Activated CD4-positive, alpha-beta T cell treated with anti-CD3 and anti-CD28 coated beads, Interleukin-10, Interleukin-2, amounts not matched to agents 100 ng/mL and 50 ng/mL, durations not matched to agents 16 hours and 8 hours (primary cell): ENCODE measurements at places on chromosomes 3 and 15.

DNA sequence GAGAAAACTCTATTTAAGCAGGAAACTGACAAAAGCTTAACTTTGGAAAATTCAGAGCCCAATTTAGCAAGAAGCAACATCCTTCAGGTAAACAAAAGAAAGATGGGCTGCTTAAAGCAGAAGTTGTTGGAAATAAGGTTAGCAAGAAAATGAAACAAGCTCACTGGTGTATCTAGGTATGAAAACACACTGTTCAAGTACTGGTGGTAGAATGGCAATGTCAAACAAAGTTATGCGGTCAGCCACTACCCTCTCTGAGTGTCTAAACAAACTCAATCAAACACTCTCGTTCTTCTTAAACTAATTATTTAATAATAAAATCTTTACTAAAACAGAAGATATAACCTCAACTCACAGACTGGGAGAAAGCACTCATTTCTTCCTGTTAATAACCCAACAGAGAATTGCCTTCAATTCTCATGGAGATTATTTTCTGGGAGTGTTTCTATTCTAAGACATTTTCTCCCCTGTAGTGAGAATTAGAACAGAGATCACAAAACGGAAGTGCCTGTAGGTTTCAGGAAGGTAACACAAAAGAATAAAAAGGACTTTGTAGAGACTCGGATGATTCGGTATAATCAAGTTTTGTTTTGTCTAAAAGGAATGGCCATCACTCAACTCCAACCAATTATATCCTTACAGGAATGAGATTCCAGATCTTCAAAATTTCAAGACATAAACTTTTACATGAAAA is 28.9 kb downstream of the PRICKLE2 start:
- DNase-seq = no peak

DNA sequence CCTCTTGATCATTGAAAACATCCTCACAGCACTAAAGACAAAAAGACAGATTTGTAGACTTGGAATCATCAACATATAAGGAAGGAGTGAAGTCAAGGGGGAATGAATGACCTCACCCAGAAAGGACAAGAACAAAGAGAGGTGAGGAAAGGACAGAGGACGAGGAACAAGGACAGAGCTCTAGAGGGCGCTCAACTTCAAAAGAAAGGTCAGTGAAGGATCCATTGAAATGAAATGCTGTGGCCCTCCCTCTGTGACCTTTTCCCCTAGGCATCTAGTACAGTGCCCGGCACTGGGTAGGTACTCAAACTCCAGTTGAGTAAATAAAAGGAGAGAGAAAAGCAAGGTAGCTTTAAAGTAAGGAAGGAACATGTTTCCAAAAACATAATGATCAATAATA is 2.6 kb downstream of the ATP8B4 start:
- DNase-seq = peak; percentile 69

GRCh38 chr3:45690336-45691035 is 1.3 kb downstream of the SACM1L start:
- peak; percentile 73 for DNase-seq

- no peak for DNase-seq
Observed at GRCh38 chr3:185263423-185263822, 9.6 kb upstream of the EHHADH start.

DNA sequence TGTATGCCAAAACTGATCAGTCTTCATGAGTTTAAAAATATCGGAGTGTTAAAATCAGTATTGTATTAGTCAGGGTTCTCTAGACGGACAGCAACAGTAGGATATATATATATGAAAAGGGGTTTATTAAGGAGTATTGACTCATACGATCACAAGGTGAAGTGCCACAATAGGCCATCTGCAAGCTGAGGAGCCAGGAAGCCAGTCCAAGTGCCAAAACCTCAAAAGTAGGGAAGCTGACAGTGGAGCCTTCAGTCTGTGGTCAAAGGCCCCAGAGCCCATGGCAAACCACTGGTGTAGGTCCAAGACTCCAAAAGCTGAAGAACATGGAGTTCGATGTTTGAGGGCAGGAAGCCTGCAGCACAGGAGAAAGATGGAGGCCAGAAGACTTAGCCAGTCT is 391.0 kb upstream of the CADM2 start:
- DNase-seq = no peak

- DNase-seq = no peak
Observed at GRCh38 chr3:197446700-197447056, 109.1 kb downstream of the BDH1 start.

- no peak for DNase-seq
Observed at GRCh38 chr3:120649830-120650233, 32.2 kb downstream of the HGD start.

DNA sequence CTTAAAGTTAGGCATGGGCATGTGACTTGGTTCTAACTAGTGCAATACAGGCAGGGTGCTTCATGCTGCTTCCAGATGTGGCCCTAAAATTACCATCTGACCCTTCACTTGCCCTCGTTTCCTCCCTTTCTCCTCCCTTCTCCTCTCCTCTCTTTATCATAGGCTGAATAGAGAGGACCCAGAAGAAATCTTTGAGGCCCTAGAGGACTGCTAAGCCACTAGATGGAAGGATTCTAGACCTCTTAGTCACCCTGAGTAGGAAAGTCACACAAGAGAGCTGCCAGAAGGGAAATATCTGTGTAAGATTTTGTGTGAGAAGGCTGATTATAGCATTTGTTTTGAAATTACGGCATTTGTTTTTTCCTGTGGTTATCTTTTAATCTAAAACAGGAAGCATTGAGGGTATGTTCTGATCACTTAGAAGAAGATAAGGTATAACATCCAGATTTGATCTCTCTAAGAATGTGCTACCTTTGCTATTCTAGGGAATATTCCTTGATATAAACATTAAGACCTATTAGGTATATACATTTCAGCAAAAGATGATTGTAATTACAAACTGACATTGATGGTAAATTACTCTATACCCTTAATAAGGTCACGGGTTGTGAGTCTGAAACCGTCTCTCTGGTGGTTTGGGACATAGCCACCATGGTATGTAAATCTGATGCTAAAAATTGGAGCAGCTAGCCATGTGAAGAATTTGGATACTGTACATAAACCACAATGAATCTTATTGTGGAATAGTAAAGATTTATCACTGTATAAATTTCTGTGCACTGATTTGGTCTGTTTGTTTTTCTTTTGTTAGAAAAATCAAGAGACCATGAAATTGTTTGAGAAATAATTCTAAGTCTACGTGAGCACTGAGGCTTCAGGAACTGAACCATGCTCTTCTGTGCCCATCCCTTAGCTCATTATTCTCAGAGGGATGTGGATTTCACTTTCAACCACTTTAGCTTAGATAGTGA is 84.1 kb downstream of the TP63 start:
- no peak for DNase-seq

DNA sequence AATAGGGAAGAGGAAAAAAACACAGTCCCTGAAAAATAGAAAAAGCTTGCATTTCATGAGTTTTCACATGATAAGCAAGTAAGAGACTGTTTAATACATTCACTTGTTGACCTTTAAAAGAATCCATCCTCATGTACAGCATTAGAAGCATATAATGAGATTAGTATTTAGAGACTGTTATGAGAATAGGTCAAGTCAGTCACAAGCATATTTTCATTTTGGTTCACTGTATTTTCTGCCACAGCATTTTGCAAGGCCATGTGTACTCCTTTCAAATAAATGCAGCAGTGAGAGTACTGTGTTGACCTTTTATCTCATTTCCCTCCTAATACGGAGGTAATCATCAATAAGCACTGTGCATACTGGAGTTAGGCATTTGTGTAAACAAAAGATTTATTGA is 162.2 kb upstream of the SETMAR start:
- DNase-seq = no peak

GRCh38 chr15:41812820-41813375 is 15.0 kb upstream of the JMJD7 start:
- no peak for DNase-seq

- DNase-seq = no peak
Observed at GRCh38 chr3:94423578-94423977, 360.7 kb downstream of the NSUN3 start.

- DNase-seq = no peak
Observed at GRCh38 chr3:171339598-171339997, 120.6 kb downstream of the TNIK start.

GRCh38 chr3:180762866-180763265 is 83.6 kb upstream of the CCDC39 start:
- DNase-seq = no peak

- no peak for DNase-seq
Observed at GRCh38 chr3:14487086-14487485, 53.1 kb downstream of the GRIP2 start.

DNA sequence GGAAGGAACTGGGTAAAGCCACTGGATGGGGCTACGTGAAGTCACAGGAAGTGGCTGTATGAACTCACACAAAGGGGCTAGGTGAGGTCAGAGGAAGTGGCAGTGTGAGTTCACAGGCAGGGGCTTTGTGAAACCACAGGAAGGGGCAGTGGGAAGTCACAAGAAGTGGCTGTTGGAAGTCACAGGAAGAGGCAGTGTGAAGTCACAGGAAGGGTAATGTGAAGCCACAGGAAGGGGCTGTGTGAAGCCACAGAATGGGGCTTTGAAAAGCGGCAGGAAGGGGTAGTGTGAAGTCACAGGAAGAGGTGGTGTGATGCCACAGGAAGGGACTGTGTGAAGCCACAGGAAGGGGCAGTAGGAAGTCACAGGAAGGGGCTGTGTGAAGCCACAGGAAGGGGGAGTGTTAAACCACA is 34.6 kb downstream of the GASK1A start:
- peak; percentile 18 for DNase-seq

DNA sequence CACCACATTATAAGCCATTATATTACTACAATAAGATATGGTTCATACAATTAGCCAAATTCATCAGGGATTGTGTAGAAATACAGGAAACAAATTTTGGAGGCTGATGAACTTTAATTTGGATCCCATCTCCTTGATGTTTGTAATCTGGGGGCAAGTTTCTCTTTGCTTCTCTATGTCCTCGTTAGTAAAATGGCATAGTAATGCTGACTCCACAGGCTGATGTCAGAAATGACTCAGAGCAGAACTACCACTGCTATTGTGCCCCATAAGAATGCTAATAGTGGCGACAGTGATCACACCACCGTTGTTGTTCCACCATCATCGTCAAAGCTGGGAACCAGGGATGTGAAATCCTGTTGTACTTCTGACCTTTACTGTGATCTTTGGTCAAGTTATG is 722.3 kb upstream of the LMCD1 start:
- no peak for DNase-seq

DNA sequence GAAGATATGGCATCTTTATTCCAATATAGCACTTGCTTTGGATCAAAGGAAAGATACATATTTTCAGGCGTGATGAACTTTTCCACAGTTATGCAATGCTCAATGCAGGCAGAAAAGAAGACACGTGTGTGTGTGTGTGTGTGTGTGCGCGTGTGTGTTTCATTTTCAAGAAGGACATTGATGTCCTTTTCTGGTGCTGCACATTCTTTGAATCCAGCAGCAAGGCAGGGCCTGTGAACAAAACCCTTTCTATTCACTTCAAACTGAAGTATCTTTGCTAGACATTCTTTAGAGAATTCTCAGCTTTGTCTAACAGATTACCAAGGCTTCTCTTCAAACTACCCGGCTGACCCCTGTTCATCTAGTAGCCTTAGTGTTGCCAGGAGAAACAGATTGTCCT is 124.6 kb downstream of the CD47 start:
- DNase-seq = no peak
